ENCODE measurements at places on chromosomes 2 and 18.

DNA sequence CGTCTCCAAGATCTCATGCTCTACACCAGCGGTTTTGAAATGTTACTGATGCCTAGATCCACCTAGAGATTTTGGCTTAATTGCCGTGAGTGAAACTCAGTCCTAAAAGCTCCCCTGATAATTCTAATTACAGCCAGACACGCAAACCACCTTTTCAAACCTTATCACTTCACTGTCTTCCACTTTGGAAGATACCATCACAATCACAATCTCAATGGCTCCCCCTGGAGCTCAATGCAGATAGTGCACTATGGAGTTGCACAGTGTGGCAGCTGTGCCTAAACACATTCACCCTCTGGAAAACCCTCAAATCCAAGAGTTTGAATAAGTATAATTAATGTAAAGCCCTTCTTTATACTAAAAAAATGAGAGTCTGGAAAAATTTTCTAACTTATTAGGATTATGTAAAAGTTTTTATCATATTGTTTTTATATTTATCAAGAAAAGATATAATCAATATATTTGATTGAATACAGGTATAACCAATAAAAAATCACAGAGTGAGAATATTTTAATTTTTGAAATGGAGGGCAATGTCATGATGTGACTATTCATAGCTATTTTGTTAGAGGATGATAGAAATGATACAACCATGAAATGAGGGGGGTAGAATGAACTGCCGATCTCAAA lies 102.9 kb upstream of the SLC8A1 start:
- DNase-seq = peak; percentile 43

GRCh38 chr2:105873721-105874120 lies 129.0 kb downstream of the NCK2 start:
- DNase-seq = no peak

DNA sequence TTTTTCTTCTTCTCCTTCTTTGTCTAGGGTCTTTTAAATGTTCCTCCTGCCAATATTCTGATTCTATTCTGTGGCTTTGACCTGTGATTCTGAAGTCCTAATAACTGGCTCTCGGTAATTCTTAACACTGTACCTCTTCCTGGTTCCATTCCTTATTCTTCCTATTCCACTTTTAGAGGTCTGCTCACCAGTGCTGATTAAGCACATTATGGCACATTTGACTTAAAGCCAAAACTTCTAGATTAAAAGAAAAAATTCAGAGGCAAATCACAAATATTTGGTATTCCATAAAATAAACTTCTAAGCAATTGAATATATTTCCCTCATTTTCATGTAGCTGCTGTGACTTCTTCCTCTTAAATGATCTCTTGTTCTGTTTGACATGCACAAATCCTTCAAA lies 47.5 kb downstream of the NXPH2 start:
- no peak for DNase-seq

GRCh38 chr18:35851286-35851970 lies 121.1 kb upstream of the RMP24 start:
- no peak for DNase-seq

DNA sequence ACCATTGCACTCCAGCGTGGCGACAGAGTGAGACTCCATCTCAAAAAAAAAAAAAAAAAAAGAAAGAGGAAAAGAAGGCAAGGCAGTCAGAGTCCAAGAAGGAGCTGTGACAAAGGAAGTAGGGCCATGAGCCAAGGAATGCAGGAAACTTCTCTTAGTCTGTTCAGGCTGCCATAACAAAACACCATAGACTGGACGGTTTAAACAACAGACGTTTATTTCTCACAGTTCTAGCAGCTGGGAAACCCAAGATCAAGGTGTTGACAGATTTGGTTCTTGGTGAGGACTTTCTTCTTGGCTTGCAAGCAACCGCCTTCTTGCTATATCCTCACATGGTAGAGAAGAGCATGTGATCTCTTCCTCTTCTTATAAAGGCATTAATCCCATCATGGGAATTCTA lies 13.1 kb upstream of the SUMO1 start:
- no peak for DNase-seq

DNA sequence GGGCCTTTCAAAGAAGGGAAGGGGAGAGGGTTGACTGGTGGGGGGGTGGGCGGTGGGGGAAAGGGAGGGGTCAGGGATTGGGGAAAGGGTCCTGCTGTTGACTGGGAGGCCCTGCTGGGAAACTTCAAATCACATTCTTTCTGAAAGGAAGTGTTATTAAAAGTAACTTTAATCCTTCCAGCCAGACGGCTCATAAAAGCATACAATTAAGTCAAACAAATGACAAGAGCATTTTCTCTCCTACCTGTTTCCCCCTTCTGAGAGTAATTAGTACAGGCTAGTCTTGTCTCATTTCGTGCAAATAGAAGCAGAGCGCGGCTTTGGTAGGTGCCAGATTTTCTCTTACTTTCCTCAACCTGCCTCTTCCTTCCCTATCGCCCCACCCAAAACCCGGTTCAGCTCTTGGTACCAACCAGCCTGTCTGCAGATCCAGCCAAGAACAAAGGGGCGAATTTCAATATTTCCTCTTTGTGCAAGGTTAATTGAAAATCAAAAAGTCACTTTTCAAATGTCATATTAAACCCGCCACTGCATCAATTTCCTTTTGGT lies 2112.6 kb upstream of the PIK3C3 start:
- no peak for DNase-seq

DNA sequence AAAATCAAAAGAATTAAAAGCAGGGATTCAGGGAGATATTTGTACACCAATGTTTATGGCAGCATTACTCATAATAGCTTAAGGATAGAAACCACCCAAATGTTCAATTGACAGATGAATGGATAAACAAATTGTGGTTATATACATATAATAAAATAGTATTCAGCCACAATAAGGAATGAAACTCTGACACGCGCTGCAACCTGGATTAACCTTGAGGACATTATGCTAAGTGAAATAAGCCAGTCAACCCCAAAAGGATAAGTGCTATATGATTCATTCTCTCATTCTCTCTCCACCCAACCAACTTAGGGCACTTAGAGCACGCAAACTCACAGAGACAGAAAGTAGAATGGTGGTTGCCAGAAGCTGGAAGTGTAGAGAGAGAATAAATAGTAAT lies 216.8 kb upstream of the SLC14A2 start:
- DNase-seq = no peak

- DNase-seq = no peak
These were observed 5.7 kb downstream of the MCFD2 start for GRCh38 chr2:46909771-46910419.

Data from NCI-H1694 treated with DMSO at 0.1 percent for 48 hours (cell line).